NCI-H1092 (cell line): ENCODE measurements at places on chromosomes 2 and 18.

DNA sequence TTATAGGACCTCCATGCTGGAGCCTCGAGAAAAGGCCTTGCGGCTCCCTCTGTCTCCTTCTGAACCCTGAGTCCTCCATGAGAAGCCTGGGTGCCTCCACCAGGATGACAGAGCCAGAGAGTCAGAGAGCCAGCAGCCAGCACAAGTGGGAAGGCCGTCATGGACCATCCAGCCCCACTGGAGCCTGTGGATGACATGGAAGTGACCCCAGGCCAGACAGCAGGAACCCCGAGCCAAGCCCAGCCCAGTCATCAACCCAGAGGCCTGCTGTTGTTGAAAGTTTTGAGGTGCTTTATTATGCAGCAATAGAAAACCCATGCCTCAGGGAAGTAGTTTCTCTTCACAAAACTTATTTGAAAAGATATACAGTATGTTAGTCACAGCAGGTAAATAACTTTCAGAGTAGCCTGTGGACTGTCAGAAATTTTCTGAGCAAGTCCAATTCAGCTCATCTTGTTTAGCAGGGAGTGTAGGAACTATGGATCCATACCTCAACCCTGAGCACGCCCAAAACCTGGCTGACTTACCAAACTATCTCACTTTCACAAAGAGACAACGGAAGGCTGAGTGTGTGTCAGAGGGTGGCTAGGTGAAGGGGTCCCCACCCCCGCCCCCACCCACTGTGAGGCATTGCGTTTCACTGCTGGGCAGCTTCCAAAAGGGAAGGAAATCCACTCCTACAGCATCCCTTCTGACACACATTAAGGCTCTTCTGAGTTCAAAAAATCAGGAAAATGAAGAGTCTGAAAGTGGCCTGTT, 79.9 kb upstream of the NDUFV2 start:
- DNase-seq, result no peak

DNA sequence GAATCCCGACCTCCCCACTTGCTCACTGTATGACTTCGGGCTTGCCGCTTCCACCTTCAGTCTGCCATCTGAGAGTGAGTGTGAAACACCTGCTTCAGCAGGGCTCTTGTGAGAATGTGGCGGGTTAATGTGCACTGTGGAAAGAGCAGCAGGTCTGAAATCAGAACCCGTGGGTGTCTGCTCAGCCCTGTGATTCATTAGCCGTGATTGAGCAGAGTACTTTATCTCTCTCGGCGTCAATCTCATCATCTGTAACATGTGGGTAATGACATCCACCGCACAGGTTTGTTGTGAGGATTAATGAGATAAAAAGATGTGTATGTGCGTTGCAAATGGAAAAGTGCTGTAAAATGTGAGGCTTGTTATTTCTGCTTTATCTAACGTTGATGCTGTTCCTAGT, 128.6 kb downstream of the LRATD1 start:
- DNase-seq, result no peak

DNA sequence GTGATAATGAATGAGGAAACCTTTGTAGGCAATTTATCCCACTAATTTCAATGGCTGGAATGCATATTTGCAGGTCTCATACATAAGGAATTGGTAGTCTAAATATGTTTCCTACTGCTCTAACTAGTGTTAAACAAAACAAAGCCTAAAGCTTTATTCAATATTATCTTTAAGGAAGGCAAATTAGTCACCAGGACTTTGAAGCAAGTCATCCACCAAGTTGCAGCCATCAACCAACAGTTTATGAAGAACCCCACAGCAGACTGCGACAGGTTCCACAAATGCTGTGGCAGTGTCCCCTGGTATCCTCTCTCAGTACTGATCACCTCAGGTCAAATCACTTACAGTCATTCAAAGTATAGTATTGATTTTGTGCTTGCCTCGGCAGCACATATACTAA, 181.5 kb upstream of the ZFP36L2 start:
- DNase-seq, result no peak

DNA sequence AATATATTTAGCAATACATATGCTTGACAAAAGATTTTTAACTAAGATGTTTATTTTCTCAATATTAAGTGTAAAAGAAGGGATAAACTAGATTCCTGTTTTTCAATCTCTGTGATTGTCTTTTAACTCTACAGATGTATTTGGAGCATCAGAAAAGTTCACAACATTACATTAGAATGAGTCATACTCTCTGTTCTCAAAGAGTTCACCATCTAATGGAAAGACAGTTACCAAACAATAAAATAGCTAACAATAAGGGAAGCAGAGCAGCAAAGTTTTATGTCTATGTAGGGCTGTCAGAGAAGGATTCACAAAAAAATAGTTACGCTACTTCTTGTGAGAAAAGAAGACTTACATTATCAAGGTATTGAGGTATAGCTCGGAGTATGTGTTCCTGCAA, 109.2 kb upstream of the MAP2 start:
- no peak for DNase-seq

DNA sequence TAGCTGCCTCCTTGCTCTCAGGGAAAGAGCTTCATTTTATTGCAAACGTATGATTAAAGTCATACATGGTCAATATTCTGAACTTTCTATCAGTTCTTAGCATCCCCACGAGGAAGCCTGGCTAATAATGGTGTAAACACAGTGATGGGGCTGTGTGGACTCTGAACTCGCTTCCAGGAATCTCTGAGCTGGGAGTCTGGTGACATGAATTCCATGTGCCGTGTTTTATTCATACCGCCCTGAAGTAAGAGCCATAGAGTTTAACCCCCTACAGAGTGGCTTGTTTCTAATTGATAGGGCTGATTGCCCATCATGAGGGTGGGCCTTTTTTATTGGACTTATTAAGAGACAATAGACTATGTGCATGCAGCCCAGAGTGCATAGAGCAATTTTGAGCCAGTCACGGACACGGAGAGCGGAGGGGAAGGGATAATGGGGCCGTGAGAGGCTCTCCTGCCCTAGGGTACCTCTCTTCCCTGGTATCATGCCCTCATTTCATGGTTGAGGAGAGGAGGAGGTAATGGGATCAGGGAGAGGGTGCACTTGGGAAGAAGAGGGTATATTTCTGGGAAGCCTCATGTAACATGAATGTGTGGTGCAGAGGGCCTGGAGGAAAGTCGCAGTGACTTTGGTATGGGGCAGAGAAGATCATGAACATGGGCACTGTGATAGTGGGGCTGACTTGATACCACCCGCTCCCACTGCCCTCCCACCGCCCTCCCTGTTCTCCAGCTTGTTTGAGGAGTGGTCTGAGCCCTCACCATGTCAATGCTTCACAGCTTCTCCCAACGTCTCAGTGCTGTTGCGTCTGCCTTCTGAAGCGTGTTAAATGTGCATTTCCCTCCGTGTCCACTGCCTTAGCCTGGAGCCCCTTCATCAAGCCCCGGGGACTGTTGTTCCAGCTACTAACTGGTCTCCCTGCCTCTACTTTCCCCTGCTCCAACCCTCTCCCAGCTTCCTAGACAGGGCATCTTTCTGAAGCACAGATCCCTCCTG, 73.2 kb downstream of the IL1R2 start:
- DNase-seq, result no peak

GRCh38 chr2:122251158-122251557, 495.7 kb downstream of the TSN start:
- no peak for DNase-seq

- DNase-seq, result peak; percentile 73
These were observed 13.7 kb downstream of the HS6ST1 start for GRCh38 chr2:128304715-128305554.

DNA sequence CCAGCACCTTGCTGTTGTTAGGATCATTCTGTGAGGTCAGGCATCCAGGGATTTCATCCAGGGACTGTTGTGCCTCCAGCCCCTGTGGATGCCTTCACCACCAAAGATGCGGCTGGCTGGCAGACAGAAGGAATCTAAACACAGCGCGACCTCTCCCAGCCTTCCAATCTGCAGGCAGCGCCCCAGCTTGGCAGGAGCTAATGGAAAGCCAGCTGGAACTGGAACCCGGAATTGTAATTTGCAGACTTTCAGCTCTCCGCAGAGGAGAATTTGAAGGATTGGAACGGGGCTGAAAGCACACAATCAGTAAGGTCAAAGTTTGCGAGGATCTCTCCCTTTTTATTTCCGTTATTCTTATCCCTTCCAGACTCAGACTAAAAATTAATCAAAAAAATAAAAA, 127.8 kb downstream of the TRIB2 start:
- DNase-seq, result no peak

DNA sequence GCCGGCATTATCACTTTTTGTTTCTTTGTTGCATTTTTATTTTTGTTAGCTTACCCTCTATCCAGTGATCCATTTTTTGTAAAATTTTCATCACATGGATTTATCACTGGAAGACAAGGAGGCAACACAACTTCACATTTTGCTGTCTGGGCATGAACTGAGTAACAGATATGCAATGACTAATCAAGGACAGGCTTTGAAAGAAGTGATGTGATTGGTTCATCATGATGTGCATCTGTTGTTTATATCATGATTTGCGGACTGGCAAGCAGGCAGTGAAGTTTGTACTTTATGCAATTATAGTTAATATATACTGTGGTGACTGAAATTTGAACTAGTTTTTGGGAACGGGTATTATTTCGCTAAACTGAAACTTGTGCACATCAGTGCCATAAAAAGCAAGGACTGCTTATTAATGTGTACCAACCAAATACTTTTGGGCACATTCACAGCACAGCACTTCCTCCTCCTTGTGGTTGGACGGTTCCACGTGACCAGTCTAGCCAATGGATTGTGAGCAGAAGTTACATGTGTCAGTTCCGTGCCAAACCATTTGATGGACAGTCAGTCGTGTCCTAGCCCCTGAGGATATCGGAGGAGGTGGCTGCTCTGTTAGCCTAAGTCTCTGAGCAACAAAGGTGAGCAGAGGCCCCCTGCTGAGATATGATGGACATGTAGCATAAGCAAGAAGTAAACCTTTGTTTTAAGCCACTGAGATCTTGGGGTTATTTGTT, 201.4 kb upstream of the SIX2 start:
- no peak for DNase-seq

- DNase-seq, result no peak
These were observed 29.1 kb upstream of the ALK start for GRCh38 chr2:29950481-29950880.

- no peak for DNase-seq
These were observed 30.0 kb upstream of the PLA2R1 start for GRCh38 chr2:160092445-160092844.

DNA sequence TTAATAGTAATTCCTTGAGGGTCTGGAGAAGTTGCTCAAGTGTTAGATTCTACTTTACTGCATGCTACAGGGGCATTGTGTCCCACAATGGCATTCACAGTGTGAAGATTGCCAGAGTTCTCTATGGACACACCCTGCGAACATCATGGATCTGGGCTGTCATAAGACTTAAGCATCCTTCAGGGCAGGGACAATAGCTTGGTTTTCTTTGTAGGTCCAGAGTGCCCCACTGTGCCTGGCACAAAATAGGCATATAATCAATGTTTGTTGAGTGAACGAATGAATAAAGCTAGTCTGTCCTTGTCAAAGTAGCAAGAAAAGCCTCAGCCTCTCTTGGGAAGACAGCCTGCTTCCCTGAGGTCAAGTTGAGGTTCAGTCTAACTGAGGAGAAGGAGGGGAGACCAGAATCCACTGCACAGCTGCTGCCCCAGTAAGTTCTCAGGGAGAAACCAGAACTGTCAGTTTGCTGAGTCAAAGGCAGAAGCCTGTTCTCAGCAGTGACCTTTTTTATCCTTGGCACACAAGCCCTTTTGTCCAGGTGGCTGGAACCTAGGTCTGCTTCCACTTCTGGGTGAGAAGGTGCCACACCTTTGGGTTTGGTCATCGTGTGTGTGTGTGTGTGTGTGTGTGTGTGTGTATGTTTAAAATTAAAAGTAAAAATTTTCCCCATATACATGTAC, 15.0 kb downstream of the INPP4A start:
- no peak for DNase-seq

DNA sequence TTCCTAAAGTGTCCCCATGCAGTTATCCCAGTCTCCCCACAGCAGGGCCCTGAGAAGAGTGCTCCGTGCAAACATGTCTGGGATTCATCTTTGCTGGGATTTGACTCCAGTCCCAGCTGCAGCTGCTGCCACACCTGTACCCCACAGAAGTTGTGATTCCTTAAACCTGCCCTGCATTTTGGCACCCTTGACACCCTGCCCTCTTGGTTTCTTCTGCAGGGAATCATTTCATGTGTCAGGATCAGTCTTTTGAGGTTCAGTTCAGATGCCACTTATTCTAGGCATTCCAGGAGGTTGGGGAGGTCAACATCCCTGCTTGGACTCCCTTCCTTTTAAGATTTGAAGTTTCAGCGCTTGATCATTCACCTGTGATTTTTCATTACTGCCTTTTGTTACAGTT, 108.3 kb downstream of the SPTBN1 start:
- no peak for DNase-seq

DNA sequence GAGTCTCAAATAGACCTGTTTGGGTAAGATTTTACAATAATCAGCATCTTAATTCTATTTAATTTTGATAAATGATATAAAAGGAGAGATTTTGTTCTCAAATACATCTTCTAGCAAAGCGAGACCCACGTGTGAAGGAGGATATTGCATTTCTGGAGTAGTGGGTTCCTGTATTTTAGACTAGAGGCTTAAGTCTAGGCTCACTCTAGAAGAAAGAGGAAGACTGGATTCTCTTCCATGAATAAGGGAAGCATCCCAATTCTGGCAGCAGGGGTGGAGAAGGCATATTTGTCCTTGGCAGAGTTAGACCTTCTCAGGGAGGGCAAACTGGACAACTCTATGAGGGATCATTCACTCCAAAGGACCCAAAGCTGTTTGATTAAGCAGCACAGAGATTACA, 11.3 kb upstream of the FAM228A start:
- no peak for DNase-seq

GRCh38 chr18:48422947-48423378, 13.8 kb upstream of the ZBTB7C start:
- DNase-seq, result no peak

GRCh38 chr2:161204846-161205245, 44.6 kb downstream of the TANK start:
- DNase-seq, result no peak

DNA sequence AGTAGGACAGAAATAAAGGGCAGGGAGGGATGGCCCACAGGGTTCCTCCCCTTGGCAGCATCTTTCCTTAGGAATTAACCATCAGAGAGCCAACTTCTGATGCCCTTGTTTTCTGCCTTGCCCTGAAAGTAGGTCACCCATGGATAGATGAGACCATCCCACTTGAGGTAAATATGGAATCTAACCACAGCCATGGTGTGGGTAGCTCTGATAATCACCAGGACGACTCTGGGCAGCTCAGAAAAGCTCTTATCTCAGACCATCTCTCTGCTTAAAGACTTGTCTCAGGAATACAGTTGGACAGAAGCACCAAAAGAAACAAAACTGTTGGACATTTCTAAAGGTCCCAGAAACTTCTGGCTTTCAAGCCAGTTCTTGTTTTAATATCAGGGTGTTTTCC, 101.4 kb upstream of the CELF4 start:
- DNase-seq, result no peak

DNA sequence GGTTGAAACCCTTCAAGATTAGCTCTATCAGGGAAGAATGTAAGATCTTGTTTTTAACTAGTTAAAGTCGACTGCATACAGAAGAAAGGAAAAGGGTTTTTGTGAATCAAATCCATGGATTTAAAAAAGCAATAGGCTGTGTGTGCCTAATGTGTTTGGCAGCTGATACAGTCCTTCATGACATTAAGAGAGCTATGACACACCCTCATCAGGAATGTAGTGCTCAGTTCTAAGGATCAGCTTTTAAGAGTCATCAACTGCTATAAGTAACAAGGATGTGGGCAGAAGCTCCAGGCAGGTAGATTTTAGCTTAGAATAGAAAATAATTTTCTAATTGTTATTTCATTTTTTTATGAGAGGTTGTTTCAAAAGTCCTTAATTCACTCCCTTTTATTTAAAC, 52.9 kb downstream of the PPP1R1C start:
- DNase-seq, result no peak
